Stimulated activated CD4-positive, alpha-beta T cell treated with anti-CD3 and anti-CD28 coated beads, Interleukin-1b, Interleukin-23, amount 100 ng/mL, for 1 hour (primary cell): ENCODE measurements at places on chromosomes 4 and X.

DNA sequence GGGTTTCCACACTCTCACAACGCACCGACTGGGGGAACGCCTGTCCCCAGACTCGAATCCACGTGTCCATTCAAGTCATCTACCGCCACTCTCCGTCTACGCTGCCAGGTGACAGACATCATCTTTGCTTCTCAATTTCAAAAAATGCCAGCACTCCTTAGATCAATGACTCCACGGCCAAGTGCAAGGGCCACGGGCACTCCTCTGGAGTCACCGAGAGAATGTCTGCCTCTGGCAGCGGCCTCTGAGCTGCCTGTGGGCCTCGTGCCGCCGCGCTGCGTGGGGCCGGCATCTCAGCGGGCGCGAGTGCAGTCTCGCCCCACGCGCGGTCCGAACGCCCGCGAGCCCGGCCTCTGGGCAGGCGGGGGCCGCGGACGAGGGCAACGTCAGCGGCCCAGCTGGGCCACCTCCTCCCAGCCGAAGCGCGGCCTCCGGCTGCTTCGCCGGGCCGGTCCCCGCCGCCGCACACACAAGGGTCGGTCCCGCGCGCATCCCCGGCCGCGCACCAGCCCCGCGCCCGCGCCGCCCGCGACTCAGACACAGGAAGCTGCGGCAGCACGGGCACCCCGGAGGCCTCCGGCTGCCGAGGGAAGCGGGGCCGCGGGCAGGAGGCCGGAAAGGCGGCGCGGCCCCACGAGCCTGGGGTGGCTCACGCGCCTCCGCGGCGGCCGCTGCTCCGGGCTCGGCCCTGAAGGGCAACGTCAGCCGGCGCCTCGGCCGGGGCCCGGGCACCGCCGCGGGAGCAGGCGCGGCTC lies 450 bp downstream of the ACSL1 start:
- DNase-seq, result no peak

DNA sequence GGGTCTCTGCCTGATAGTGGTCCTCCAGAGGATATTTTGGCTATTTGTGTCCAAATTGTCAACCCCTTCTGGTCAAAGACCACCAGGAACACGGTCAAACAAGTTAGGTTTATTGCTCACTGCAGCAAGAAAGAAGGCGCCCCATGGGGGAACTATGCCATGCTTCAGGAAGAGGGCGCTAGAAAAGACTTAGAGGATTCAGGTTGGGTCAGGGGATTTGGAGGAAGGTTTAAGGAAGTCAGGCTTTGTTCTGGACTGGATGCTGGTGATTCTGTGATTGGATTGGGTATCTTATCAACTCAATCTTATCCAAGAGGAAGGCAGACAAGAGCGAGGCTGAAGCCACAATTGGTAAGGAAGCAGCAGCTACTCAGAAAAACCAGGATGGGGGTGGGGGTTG lies 14.3 kb upstream of the ELF4 start:
- DNase-seq, result no peak

GRCh38 chr4:1300466-1301455 lies 11.1 kb downstream of the MAEA start:
- DNase-seq, result no peak

GRCh38 chr4:123869286-123870215 lies 473.0 kb downstream of the SPRY1 start:
- DNase-seq, result no peak

DNA sequence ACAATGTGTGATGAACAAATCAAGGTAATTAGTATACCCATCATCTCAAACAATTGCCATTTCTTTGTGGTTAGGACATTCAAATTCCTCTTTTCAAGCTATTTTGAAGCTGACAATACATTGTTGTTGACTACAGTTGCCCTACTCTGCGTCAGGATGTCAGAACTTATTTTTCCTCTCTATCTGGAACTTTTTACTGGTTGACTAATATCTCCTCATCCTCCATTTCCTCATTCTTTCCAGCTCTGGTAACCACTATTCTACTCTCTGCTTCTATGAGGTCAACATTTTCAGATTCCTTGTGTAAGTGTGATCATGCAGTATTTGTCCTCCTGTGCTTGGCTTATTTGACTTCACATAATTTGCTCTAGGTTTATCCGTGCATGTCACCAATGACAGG lies 240.5 kb upstream of the HS3ST1 start:
- no peak for DNase-seq

GRCh38 chrX:125782184-125782583 lies 383.9 kb downstream of the DCAF12L2 start:
- no peak for DNase-seq

DNA sequence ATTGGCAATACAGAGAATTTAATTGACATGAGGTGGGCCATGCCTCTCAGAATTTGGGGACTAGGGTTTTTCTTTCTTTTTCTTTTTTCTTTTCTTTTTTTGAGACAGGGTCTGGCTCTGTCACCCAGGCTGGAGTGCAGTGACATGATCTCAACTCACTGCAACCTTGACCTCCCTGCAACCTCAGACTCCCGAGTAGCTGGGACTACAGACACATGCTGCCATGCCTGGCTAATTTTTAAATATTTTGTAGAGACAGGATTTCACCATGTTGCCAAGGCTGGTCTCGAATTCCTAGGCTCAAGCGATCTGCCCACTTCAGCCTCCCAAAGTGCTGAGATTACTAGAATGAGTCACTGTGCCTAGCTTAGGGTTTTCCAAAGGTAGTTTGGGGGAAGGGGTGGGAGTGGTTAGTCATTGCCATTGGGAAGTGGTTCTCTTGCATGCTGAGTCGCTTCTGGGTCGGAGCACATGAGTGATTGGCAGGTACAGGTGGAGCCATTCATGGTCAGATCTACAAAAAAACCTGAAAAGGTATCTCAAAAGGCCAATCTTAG lies 54.5 kb downstream of the MID2 start:
- DNase-seq, result no peak
